ENCODE measurements at places on chromosomes 7 and 10. TPM values are rescaled to one million over a fixed set of nuclear protein-coding genes. Genes with fewer than 3 reads are reported as not detected.

Gene SH2D4B
- 0.09 TPM for total RNA-seq

- no peak for DNase-seq
These were observed 373.9 kb downstream of the LRRTM3 start for GRCh38 chr10:67299761-67300160.

Gene TUBAL3
- total RNA-seq = 0.15 TPM

Gene ETV1
- 81.4 TPM for total RNA-seq

- no peak for DNase-seq
These were observed 10.2 kb downstream of the PRSS1 start for GRCh38 chr7:142759433-142759832.

DNA sequence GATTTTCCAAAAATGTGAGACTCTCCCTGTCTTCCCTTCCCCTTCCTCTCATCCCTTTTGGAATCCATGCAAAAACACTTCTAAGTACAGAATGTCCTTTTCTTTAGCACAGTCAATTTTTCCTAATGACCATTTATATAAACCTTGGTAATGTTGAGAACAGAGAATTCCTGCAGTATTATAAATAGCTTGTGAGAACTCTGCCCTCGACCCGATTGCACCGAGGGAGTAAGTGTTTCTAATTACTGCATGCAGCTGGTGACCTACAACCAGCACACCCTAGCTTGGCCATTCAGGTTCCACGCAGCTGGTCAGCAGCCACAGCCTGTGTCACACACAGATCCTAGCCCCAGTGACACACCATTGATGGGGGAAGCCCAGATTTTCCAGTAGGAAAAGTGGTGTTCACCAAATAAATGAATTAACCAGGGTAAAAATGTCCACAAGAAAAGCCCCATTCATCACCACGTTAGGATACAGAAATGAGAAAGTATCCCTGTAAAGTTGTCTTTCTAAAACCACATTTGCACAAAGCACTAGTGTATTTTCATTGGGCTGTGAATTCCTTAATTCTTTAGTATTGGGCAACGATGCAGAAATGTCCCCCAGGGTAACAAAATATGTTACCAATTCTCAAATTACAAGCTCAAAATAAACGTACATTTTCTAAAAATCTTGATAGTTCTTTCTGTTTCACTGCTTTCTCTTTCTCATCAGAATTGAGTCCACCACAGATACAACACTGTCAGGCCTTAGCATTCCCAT lies 499.0 kb upstream of the KLF6 start:
- no peak for DNase-seq

Gene OR6V1
- total RNA-seq = not detected

Gene ST8SIA6
- total RNA-seq = 3.5 TPM

Gene PON1
- 0.26 TPM for total RNA-seq

GRCh38 chr7:55044791-55045190 lies 26.0 kb downstream of the EGFR start:
- no peak for DNase-seq

- no peak for DNase-seq
These were observed 1.5 kb downstream of the ITGB8 start for GRCh38 chr7:20331910-20332813.

GRCh38 chr10:48697821-48698764 lies 13.4 kb downstream of the WDFY4 start:
- DNase-seq = no peak

GRCh38 chr10:97171001-97171400 lies 14.8 kb downstream of the SLIT1 start:
- no peak for DNase-seq

Gene FAM13C
- total RNA-seq = 1.5 TPM

Gene POLR2J2
- 5.9 TPM for total RNA-seq

Gene HOXA9
- total RNA-seq = not detected

Gene LRRD1
- total RNA-seq = not detected

GRCh38 chr7:3175285-3175902 lies 125.7 kb upstream of the SDK1 start:
- DNase-seq = no peak

Gene FOXI2
- total RNA-seq = 1.4 TPM

DNA sequence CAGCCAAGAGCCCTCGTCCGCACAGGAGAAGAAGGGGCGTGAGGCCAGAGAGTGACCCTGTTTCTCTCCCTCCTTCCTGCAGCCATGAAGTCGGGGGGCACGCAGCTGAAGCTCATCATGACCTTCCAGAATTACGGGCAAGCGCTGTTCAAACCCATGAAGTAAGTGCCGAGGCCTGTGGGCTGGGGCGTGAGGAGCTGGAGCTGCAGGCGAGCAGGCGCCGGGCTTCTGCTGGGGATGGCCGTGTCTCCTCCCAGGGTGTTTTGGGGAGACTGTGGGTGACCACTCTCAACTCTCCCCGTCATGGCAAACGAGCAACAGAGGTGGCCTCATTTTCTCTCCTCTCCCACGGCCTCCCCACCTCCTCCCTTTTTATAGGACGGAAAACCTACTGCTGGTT lies 16.4 kb downstream of the FAM20C start:
- no peak for DNase-seq

Gene IDE
- 50.5 TPM for total RNA-seq

DNA sequence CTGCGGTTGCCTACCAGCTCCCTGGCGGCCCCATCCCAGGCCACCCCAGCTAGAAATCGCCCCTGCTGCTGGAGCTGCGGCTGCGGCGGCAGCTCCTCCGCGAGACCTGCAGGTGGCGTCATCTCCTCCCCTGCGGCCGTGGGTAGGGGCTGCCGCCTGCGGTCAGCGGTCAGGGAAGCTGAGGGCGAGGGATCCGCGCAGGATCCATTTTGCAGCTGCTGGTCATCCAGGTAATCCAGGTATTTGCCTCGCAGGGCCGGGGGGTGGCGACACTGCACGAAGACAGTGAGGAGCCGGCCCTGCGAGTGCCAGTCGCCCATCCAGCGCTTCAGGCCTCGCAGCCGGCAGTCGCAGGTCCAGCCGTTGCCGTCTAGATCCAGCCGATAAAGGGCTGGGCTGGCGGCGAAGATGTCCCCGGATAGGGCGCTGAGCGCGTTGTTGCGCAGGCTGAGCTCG lies 1.5 kb downstream of the TRIL start:
- DNase-seq = peak; percentile 88

DNA sequence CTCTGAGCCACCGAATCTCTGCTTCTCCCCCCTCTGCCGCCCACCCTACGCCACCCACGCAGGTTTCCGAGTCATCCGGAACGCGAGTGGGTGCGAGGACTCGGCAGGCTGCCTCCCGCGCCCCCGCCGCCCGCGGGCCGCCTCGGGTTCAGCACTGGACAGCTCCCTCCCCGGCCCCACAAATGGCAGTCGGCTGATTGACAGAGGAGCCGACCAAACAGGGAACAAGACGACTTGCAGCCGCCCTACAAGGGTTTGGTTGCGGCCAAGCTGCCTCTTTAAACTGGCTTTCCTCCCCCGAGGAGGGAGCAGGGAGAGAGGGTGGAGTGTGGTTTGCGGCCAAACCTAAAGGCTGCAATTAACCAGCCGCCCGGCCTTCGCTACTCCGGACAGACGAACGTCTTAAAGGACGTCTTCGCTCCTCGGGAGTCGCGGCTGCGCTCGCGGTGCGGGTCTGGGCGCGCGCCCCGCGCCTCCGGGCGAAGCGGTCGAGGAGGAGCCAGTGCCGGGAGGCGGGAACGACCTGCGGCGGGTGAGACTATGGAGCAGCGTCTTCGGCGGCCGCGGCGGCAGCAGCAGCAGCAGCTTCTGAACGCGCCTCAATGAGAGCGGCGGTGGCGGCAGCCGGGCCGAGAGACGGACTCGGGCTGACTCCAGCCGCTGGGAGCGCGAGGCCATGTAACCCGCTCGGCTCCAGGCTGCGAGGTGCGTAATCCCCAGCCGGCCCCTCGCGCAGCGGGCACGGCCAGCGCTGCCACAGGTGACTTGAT lies at the start of gene GPR158:
GPR158 (plus strand) TSS at position 541 of the 770 bp plus-strand sequence. CDS start 420 bp downstream, outside the sequence.
- DNase-seq = peak; percentile 89

Measured in WTC11 (cell line).